ENCODE measurements at places on chromosomes 13 and 19.

- DNase-seq: no peak
These were observed 783.3 kb upstream of the ATXN8OS start for GRCh38 chr13:69324090-69324886.

GRCh38 chr13:63463782-63464610 lies 2048.3 kb upstream of the PCDH20 start:
- DNase-seq: no peak

DNA sequence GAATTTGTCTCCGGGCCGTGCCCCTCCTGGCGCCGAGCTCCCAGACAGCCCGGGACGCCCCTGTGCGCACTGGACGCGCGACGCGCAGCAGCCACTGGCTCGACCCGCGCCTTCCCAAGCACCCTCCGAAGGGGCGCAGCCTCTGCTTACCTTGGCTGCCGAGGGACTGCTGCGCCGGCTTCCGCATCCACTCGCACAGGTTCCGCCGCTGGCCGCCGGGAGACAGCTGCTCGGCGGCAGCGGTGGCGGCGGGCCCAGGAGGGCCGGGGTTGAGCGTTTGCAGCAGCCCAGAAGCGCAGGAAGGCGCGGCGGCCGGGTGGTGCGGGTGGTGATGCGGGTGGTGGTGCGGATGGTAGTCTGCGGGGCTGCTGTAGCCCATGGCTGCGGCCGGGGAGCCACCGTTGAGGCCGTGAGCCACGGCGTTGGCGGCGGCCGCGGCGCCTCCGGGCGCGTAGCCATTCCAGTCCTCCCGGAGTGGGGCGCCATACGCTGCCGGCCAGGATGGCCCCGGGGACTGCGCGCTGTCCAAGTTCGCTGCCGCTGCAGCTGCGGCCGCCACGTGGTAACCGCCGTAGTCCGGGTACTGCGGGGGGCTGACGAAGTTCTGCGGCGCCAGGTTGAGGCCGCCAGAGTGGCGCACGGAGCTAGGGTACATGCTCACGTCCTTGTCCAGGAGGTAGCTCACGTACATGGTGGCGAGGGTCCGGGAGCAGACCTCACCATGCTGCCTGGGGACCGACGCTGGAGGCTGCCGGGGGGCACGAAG lies 616 bp downstream of the CDX2 start:
- DNase-seq: no peak

GRCh38 chr13:41039746-41040145 lies 20.6 kb upstream of the ELF1 start:
- DNase-seq: no peak

DNA sequence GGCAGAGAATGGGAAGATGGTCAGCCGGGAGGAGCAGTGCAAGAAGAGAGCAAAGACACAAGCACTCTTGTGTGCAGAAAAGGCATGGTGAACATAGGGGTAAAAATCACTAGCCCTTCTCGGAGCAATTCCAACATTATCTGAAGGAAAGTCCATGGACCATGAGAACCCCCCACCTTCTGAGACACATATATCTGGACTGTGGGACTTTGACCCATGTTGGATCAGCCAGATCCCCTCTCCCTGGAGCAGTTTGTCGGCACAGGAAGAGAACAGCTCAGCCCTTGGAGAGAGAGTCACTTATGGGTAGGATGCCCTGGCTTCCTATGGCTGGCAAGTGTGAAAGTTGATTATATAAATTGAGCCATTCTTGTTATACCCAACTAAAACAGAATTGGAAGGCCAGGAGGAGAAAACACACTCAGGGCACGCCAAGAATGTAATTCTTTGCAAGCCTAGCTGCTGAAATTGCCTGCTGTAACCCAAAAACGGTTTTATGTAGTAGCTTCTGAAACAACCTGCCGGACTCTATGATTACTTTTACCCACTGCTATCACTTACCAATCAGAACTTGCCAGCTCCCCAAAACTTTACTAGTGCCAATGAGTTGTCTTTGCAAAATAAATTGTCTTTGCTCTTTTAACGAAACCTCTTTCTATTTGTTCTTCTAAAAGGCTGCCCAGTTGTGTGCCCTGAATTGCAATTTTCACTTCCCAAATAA lies 62.8 kb upstream of the ZNF599 start:
- DNase-seq: no peak

DNA sequence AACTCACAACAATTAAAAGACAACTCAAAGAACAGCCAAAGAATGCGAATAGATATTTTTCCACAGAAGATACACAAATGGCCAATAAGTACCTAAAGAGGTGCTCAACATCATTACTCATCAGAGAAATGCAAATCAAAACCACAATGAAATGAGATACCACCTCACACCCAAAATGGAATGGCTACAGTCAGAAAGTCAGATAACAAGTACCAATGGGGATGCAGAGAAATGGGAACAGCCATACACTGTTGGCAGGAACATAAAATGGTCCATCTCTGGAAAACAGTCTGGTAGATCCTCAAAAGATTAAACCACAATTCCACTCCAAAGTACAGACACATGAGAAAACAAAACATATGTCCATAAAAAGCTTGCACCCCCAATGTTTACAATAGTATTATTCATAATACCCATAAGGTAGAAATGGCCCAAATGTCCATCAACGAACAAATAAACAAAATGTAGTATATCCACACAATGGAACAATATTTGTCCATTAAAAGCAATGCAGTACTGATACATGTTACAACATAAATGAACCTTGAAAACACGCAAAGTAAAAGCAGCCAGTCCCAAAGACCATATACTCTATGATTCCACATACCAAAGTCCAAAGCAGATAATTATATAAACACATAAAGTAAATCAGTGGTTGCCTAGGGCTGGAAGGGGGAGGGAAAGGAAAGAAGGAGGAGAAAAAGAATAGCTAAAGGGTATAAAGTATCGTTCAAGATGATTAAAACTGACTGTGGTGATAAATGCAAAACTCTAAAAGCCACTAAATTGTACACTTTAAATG lies 19.6 kb downstream of the USP12 start:
- DNase-seq: no peak

GRCh38 chr19:51333836-51334460 lies 8.0 kb downstream of the VSIG10L start:
- no peak for DNase-seq

- no peak for DNase-seq
These were observed 3.2 kb downstream of the RAB11B start for GRCh38 chr19:8393192-8393870.

GRCh38 chr19:45351401-45351952 lies 10.9 kb downstream of the KLC3 start:
- no peak for DNase-seq

DNA sequence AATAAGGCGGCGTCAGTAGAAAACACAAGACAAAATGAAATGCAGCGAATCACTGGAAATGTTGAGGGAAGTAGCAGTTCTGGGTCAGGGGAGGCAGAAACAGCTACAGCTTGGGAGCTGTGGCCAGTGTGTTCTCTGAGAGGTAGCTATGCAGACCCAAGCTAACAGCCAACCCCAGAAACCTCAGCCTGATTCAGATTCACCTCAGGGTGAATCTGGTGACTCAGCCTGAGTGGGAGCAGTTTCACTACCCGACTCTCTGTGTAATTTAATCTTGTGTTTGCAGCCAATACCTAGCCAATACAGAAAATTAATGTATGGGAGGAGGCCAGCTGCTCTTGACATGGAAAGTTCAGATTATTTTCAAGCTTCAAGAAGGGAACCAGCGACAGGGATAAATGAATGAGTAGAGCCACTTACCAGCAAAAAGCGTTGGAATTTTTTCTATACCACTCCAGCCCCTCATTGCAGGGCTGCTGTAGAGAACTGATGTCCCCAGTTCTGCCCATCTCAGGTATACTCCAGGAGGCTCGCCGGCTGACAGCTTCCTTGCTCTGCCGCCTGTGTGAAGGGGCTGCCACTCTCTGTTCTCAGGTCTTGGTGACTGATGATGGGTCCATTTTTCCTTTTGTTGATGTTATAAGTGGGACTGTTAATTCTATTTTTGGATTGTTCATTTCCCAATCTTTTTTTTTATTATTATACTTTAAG lies 8.9 kb downstream of the IGFL3 start:
- no peak for DNase-seq

DNA sequence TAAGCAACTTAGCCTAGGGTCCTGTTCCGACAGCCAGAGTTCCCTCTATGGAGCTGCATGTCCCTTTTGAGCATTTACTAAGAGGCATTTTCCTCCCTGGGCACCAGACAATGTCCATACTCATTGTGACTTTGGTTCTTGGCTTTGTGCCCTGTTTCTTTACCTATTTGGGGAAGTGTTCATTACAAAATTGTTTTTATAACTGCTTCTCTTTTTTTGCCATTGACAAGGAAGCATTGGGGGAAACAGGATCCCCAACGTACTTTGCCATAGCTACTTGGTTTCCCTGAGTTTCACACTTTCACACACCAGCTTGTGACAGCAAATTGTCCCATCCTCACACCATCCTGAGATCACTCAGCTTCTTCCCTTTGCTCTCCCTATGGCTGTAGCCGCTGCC lies 81.1 kb upstream of the SIAH3 start:
- DNase-seq: no peak

- no peak for DNase-seq
These were observed 89.3 kb downstream of the TM9SF2 start for GRCh38 chr13:99590519-99591011.

GRCh38 chr13:75770592-75771011 lies 134.5 kb downstream of the LMO7 start:
- no peak for DNase-seq

GRCh38 chr19:47414469-47414868 lies 4.9 kb downstream of the MEIS3 start:
- no peak for DNase-seq

GRCh38 chr13:101949681-101950080 lies 452.2 kb downstream of the FGF14 start:
- DNase-seq: no peak

- no peak for DNase-seq
These were observed 373.0 kb downstream of the FGF14 start for GRCh38 chr13:102028868-102029267.

DNA sequence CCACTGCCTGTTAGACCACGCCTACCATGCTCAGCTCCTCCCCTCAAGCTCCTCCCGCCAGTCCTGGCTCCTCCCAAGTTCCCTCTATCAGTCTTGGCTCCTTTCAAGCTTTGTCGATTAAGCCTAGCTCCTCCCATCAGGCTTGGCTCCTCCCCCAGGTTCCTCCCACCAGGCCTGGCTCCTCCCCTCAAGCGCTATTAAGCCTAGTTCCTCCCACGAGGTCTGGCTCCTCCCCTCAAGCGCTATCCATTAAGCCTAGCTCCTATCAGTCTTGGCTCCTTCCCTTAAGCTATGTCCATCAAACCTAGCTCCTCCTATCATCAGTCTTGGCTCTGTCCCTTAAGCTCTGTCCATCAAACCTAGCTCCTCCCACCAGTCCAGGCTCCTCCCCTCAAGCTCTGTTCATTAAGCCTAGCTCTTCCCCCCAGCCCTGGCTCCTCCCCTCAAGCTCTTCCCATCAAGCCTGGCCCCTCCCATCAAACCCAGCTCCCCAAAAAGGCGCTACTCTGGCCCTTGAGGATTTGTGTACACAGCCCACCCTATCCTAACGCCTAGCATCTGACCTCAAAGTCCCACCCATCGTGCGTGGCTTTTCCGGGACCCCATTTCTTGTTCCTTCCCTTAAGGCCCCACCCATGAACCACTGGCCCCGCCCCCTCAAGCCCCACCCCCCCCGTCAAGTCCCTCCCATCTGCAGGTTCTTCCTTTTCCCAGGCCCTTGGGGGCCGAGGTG lies 10.0 kb downstream of the CAMSAP3 start:
- no peak for DNase-seq

DNA sequence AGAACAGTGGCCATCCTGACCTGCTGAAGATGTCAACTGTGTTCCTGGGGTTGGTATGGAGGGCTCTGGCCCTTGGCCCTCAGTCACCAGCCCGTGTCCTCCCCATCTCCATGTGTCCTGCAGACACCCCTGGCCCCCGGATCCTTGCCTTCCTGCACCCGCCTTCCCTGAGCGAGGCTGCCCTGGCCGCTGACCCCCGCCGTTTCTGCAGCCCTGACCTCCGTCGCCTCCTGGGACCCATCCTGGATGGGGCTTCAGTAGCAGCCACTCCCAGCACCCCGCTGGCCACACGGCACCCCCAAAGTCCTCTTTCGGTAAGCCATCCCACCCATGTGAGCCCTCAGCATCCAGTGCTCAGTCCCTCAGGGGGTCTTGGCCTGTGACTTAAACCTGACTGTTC lies 24.8 kb downstream of the HIF3A start:
- no peak for DNase-seq

- no peak for DNase-seq
These were observed 16.0 kb downstream of the KCNC3 start for GRCh38 chr19:50312967-50313811.

DNA sequence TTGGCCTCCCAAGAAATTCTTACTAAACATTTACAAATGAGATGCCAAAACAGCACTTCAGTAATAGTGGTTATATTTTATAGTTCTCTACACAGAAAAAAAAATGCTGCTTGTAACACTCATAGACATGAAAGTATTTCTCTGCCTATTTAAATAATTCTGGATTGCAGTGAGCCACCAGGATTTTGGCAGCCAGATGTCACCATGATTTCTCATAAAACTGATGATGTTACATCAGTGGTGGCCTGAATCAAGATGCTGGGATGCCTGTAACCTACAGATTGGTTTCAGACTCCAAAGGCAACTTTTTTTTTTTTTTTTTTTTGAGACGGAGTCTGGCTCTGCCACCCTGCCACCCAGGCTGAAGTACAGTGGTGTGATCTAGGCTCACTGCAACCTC lies 2.7 kb upstream of the CAPS start:
- no peak for DNase-seq

GRCh38 chr19:16649734-16650133 lies 10.2 kb downstream of the SMIM7 start:
- no peak for DNase-seq

DNA sequence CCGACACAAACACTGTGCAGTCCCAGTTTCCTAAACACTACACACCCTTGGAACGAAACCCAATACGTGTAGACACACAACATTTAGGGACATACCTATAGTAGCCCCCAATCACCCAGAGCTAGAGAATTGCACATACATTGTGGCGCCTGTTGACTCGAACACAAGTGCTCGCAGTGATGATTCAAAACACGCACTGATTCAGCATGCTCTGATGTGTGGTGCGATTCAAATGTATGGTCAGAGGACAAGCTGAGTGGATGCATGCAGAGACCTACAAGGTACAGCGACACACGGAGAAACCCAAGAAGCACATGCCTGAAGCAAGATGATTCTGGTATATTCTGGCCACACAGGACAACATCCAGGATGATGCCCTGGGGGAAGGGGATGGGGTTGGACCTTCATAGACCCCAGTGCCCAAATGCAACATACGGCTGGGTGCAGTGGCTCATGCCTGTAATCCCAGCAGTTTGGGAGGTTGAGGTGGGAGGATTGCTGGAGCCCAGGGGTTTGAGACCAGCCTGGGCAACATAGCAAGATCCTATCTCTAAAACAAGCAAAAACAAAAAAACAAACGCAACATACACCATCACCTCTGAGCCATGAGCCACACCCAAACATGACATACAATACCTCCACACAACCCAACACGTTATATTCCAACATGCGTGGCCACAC lies 997 bp upstream of the KCNN4 start:
- DNase-seq: no peak

- no peak for DNase-seq
These were observed 13.6 kb upstream of the ZNF611 start for GRCh38 chr19:52748336-52748950.
